Purkinje cell (primary cell): ENCODE measurements at places on chromosomes 11 and 22. TPM values are rescaled to one million over a fixed set of nuclear protein-coding genes. Genes with fewer than 3 reads are reported as not detected.

The PKP3 gene
- polyA plus RNA-seq: not detected in 2 replicates

The SLC17A6 gene
- polyA plus RNA-seq: not detected in 2 replicates

The UBQLN3 gene
- polyA plus RNA-seq: not detected in 2 replicates

The OR52I2 gene
- polyA plus RNA-seq: not detected in 2 replicates

The TMEM132A gene
- polyA plus RNA-seq: 44.5 and 82.8 TPM in 2 replicates

The CCDC81 gene
- 3.4 TPM in 1 of 2 replicates, not detected in the other for polyA plus RNA-seq

The OR5B21 gene
- polyA plus RNA-seq: not detected in 2 replicates

The AP1B1 gene
- polyA plus RNA-seq: 9.7 and 10.2 TPM in 2 replicates

The LRRC32 gene
- polyA plus RNA-seq: 2.6 TPM in 1 of 2 replicates, not detected in the other

The CNGA4 gene
- not detected in 2 replicates for polyA plus RNA-seq

The TSKU gene
- not detected in 2 replicates for polyA plus RNA-seq

The RAB39A gene
- polyA plus RNA-seq: 1.1 and 2.8 TPM in 2 replicates

The INPP5J gene
- polyA plus RNA-seq: 1.6 and 2.9 TPM in 2 replicates

The MRGPRX4 gene
- not detected in 2 replicates for polyA plus RNA-seq

The ZP1 gene
- polyA plus RNA-seq: not detected in 2 replicates

The DDI1 gene
- not detected in 2 replicates for polyA plus RNA-seq

The CCDC116 gene
- not detected in 2 replicates for polyA plus RNA-seq

The HOATZ gene
- not detected in 2 replicates for polyA plus RNA-seq

The OR52N4 gene
- polyA plus RNA-seq: not detected in 2 replicates

The AGBL2 gene
- 0.28 and 0.75 TPM in 2 replicates for polyA plus RNA-seq

The KRTAP5-9 gene
- polyA plus RNA-seq: not detected in 2 replicates

The GDPD5 gene
- 7.1 and 14.7 TPM in 2 replicates for polyA plus RNA-seq

The ARHGEF12 gene
- 18.5 and 26.8 TPM in 2 replicates for polyA plus RNA-seq

The ALDH3B2 gene
- not detected in 2 replicates for polyA plus RNA-seq

The ASPHD2 gene
- 12.2 and 16.1 TPM in 2 replicates for polyA plus RNA-seq

The PLXNB2 gene
- 0.84 and 0.95 TPM in 2 replicates for polyA plus RNA-seq

The GDPD4 gene
- polyA plus RNA-seq: not detected in 2 replicates

The MMP13 gene
- not detected in 2 replicates for polyA plus RNA-seq

The TRIM6 gene
- 0.38 TPM in 1 of 2 replicates, not detected in the other for polyA plus RNA-seq

The CREB3L1 gene
- polyA plus RNA-seq: 3.0 TPM in 1 of 2 replicates, not detected in the other

The SEC14L3 gene
- polyA plus RNA-seq: not detected in 2 replicates

The RAPSN gene
- not detected in 2 replicates for polyA plus RNA-seq

The MIF gene
- 520 and 694 TPM in 2 replicates for polyA plus RNA-seq

The TMEM86A gene
- 0.09 and 0.11 TPM in 2 replicates for polyA plus RNA-seq

The OR4D11 gene
- not detected in 2 replicates for polyA plus RNA-seq

The FBXO7 gene
- 35.0 and 42.4 TPM in 2 replicates for polyA plus RNA-seq

The CD6 gene
- polyA plus RNA-seq: not detected in 2 replicates

The SMIM35 gene
- polyA plus RNA-seq: not detected in 2 replicates

The ARFGAP3 gene
- polyA plus RNA-seq: 36.6 and 48.8 TPM in 2 replicates

The UBTFL1 gene
- not detected in 2 replicates for polyA plus RNA-seq

The HSPB2 gene
- 22.1 TPM in 2 replicates for polyA plus RNA-seq

The PRG3 gene
- not detected in 2 replicates for polyA plus RNA-seq

The TIMM10 gene
- polyA plus RNA-seq: 261 and 303 TPM in 2 replicates

The BBOX1 gene
- polyA plus RNA-seq: 2.6 and 3.7 TPM in 2 replicates

The SAA2 gene
- not detected in 2 replicates for polyA plus RNA-seq
